ENCODE measurements at places on chromosomes 11 and 22.
A peak's percentile ranks its signal among the peaks of the same experiment; 100 is the strongest.

GRCh38 chr11:10606536-10607208 lies 38.2 kb upstream of the LYVE1 start:
- no peaks in the 10 kb centered on the region for H3K36me3 ChIP-seq
- H3K27me3 ChIP-seq: no peaks in the 10 kb centered on the region
- H3K4me3 ChIP-seq: no peak overlapping the region
- H3K27ac ChIP-seq: peak overlapping the region; percentile 33
- no peak for DNase-seq

GRCh38 chr11:76597533-76598425 lies 72.8 kb downstream of the LRRC32 start:
- H3K36me3 ChIP-seq: no peaks in the 10 kb centered on the region
- no peaks in the 10 kb centered on the region for H3K27me3 ChIP-seq
- no peak for DNase-seq
- no peak overlapping the region for H3K27ac ChIP-seq

- no peaks in the 10 kb centered on the region for H3K36me3 ChIP-seq
- H3K27ac ChIP-seq: peak overlapping the region; percentile 99
- H3K27me3 ChIP-seq: no peaks in the 10 kb centered on the region
- H3K4me1 ChIP-seq: peaks cover 19% of the 10 kb centered on the region
- peak; percentile 28 for DNase-seq
Measured at GRCh38 chr11:3616721-3617460, 24.9 kb downstream of the ART5 start.

DNA sequence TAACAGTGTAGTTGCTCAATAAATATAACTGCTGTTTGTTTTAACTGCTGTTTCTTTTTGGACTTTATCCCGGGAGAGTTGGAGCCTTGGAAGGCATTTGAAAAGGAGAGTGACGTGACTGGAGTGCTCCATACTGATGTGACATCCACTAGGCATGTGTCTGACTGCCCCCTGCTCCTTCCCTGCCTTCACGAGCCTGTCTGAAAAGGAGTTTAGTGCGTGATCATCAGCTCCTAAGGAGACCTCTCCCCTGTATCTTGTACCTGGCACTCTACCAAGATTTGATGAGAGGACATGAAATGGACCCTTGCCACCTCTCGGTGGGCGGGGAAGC lies 22.9 kb downstream of the ZBTB16 start:
- peak overlapping the region; percentile 22 for H3K4me3 ChIP-seq
- peaks cover 100% of the 10 kb centered on the region for H3K4me1 ChIP-seq
- H3K27ac ChIP-seq: peak overlapping the region; percentile 99
- H3K27me3 ChIP-seq: no peaks in the 10 kb centered on the region
- no peak for DNase-seq
- H3K36me3 ChIP-seq: no peaks in the 10 kb centered on the region

DNA sequence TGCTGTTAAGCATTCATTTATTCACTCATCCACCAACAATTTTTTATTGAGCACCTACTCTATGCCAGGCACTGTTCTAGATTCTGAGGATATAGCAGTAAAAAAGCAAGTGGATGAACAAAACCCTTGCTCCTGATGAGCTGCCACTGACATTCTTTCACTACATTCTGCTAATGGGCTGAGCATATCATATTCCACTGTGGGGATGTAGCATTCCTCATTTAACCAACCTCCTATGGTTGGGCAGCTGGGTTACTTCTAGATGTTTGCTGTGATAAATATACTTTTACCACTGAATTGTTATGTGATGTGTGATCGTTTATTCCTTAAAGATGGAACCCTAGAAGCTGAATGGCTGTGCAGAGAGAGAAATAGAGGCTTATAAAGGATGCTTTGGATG lies 176.9 kb downstream of the MN1 start:
- H3K4me3 ChIP-seq: no peak overlapping the region
- H3K27me3 ChIP-seq: no peaks in the 10 kb centered on the region
- H3K27ac ChIP-seq: no peak overlapping the region
- no peaks in the 10 kb centered on the region for H3K36me3 ChIP-seq

GRCh38 chr11:19642185-19643158 lies 70.2 kb upstream of the NAV2 start:
- no peaks in the 10 kb centered on the region for H3K4me1 ChIP-seq
- no peak for DNase-seq
- H3K36me3 ChIP-seq: no peaks in the 10 kb centered on the region
- no peaks in the 10 kb centered on the region for H3K27me3 ChIP-seq
- no peak overlapping the region for H3K27ac ChIP-seq

DNA sequence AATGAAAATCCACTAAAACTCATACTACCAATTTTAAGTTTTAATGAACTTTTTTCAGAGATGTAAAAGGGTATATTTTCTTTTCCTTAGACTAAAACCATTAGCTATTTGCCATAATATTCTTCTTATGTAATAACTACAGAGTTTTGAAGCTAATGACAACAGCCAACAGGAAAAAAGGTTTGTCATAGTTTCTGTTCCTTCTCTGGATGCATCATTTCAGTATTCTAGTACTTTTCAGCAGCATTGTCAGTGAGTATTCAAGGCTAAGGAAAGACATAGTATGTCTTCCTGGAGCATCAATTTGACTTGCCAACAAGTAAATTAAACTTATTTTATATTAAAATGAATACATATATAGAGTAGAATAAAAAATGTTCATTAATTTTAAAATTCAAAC lies 166.0 kb downstream of the METTL15 start:
- no peak for DNase-seq
- H3K36me3 ChIP-seq: no peaks in the 10 kb centered on the region
- H3K4me1 ChIP-seq: no peaks in the 10 kb centered on the region
- H3K4me3 ChIP-seq: no peak overlapping the region
- H3K27me3 ChIP-seq: no peaks in the 10 kb centered on the region

DNA sequence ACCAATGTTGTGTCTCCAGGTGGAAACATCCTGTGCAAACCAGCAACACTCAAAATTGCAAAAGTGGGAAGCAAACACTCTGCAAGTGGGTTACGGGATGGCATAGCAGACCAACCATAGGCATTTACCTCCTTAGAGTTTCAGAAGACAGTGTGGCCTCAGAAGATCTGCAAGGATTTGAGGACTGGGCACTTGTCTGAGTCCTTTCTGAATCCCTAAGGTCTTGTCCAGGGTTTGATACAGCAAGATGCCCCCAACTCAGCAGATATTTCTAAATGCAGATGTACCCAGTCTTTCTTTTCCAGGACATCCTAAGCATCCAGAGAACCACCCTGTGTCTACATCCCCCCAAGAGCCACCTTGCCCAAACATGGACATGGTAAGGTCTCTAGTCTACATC lies 51.7 kb upstream of the SHANK2 start:
- H3K27ac ChIP-seq: no peak overlapping the region
- H3K4me3 ChIP-seq: no peak overlapping the region
- H3K4me1 ChIP-seq: no peaks in the 10 kb centered on the region
- H3K27me3 ChIP-seq: no peaks in the 10 kb centered on the region

DNA sequence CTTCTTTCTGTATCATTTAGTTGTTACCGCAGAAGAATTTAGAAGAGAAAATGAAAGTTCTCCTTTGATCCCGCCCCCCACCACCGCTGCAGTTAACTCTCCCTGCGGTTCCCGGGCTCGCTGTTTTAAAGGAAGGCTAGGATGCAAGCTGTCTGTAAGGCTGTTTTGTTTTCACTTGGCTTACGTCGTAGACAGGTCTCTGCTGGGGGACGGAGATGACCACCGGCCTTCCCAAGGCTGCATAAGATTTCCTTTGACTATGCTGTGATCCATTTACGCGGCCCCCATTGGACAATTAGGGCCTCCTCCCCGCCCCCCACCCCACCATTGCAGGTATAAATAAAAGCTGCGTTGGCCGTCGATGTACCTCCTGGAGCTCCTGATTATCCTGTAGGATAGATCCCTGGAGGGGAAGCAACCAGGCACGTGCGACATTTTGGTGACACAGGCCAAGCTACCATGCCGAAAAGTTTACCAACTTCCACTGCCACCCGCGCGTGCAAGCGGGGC lies 1.4 kb upstream of the CPT1A start:
- H3K4me3 ChIP-seq: peak overlapping the region; percentile 60
- H3K27me3 ChIP-seq: no peaks in the 10 kb centered on the region
- H3K4me1 ChIP-seq: peaks cover 33% of the 10 kb centered on the region
- no peak for DNase-seq
- H3K27ac ChIP-seq: no peak overlapping the region

- H3K27ac ChIP-seq: no peak overlapping the region
- peaks cover 92% of the 10 kb centered on the region for H3K36me3 ChIP-seq
- DNase-seq: no peak
- no peaks in the 10 kb centered on the region for H3K27me3 ChIP-seq
- no peak overlapping the region for H3K4me3 ChIP-seq
Measured at GRCh38 chr11:43404836-43405479, 46.2 kb downstream of the TTC17 start.

DNA sequence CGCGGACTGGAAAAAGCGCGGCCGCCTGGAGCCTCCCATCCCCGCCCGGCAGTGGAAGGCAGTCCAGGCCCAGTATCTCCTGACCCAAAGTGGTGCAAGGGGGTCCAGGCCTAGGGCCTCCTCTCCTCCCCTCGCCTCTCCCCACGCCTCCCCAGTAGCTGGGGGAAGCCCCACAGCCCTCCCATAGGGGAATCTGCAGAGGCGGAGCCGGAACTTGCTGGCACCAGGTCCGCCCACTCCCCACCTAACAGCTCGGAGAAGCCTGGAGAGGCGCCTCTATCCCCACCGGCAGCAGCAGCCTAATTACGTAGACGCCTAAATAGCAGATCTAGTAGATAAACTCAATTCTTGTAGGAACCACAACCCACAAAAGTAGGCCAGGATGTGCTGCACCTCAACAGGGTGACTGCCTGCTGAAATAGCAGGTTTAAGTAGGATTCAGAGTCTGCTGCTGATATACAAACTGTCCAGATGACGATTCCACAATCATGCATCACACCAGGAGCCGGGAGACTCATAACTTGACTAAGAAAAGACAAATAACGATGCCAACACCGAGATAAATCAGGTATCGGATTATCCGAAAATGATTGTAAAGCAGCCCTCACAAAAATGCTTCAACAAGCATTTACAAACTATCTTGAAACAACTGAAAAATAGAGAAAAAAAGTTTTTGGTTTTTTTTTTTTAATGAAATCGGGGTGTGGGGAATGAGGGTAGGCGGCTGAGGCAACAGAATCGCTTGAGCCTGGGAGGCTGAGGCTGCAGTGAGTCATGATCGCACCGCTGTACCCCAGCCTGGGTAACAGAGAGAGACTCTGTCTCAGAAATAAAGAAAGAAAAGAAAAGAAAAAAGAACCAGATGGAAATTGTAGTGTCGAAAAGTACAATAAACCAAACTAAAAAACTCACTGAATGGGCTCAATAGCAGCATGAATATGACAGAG lies 11.4 kb upstream of the BRD1 start:
- H3K27me3 ChIP-seq: no peaks in the 10 kb centered on the region
- no peaks in the 10 kb centered on the region for H3K36me3 ChIP-seq
- H3K4me3 ChIP-seq: no peak overlapping the region
- H3K27ac ChIP-seq: no peak overlapping the region
- no peak for DNase-seq

GRCh38 chr11:125429174-125429707 lies 66.8 kb downstream of the FEZ1 start:
- H3K27ac ChIP-seq: peak overlapping the region; percentile 49
- DNase-seq: peak; percentile 72
- no peaks in the 10 kb centered on the region for H3K36me3 ChIP-seq
- H3K4me1 ChIP-seq: peaks cover 63% of the 10 kb centered on the region
- no peak overlapping the region for H3K4me3 ChIP-seq
- no peaks in the 10 kb centered on the region for H3K27me3 ChIP-seq

GRCh38 chr22:43399338-43399979 lies 12.4 kb upstream of the MPPED1 start:
- no peak for DNase-seq
- no peaks in the 10 kb centered on the region for H3K36me3 ChIP-seq
- no peak overlapping the region for H3K4me3 ChIP-seq
- no peaks in the 10 kb centered on the region for H3K4me1 ChIP-seq
- H3K27ac ChIP-seq: no peak overlapping the region
- peaks cover 5% of the 10 kb centered on the region for H3K27me3 ChIP-seq

GRCh38 chr11:95732930-95733602 lies 56.5 kb downstream of the FAM76B start:
- H3K27ac ChIP-seq: no peak overlapping the region
- H3K36me3 ChIP-seq: no peaks in the 10 kb centered on the region
- no peak for DNase-seq
- H3K27me3 ChIP-seq: no peaks in the 10 kb centered on the region

GRCh38 chr11:116579857-116580727 lies 192.7 kb downstream of the BUD13 start:
- peak overlapping the region; percentile 5 for H3K4me3 ChIP-seq
- no peaks in the 10 kb centered on the region for H3K36me3 ChIP-seq
- H3K4me1 ChIP-seq: no peaks in the 10 kb centered on the region
- peaks cover 53% of the 10 kb centered on the region for H3K27me3 ChIP-seq

- H3K27ac ChIP-seq: peak overlapping the region; percentile 87
- no peaks in the 10 kb centered on the region for H3K36me3 ChIP-seq
- no peaks in the 10 kb centered on the region for H3K27me3 ChIP-seq
- no peak for DNase-seq
- peak overlapping the region; percentile 22 for H3K4me3 ChIP-seq
- H3K4me1 ChIP-seq: peaks cover 54% of the 10 kb centered on the region
Measured at GRCh38 chr11:12838463-12839123, 164.4 kb downstream of the TEAD1 start.

DNA sequence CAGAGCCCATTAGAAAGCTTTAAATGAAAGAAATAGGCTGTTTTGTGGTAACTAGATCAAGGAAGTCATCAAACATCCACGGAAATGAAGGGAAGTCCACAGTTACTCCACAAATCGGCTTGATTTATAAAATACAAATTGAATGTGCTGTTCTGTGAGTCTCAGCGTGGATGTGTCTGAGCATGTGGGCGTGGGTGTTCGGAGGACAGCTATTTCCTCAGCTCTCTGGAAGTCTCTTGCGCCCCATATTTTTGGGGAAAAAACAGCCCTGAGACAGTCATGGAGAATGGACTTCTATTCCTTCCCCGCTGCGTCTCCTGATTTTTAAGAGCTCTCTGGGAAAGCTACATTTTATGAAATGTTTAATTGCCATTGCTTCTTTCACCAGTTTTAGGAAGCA lies 144.4 kb downstream of the EFCAB6 start:
- H3K4me1 ChIP-seq: no peaks in the 10 kb centered on the region
- DNase-seq: no peak
- no peak overlapping the region for H3K4me3 ChIP-seq
- H3K27ac ChIP-seq: no peak overlapping the region
- no peaks in the 10 kb centered on the region for H3K27me3 ChIP-seq

DNA sequence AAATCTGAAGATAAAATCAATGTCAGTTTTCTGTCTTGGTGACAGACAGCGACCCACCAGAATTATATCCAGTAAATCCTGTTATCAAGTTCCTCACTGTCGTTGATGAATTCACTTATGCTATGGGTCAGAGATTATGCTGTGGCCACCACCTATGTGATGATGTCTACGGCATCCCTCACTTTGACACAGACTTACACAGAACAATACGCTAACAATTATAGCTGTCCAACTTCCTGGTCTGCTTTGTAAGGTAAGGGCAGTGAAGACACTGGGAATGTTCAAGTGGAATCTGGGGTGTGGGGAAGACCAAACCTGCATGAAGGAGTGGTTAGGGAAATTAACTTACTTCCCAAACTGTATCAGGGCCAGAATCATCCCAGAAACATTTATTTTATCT lies 19.3 kb upstream of the PAX6 start:
- no peak overlapping the region for H3K27ac ChIP-seq
- H3K36me3 ChIP-seq: no peaks in the 10 kb centered on the region
- peaks cover 83% of the 10 kb centered on the region for H3K27me3 ChIP-seq
- H3K4me3 ChIP-seq: no peak overlapping the region
- H3K4me1 ChIP-seq: no peaks in the 10 kb centered on the region
- DNase-seq: no peak

- no peak overlapping the region for H3K27ac ChIP-seq
- H3K4me1 ChIP-seq: no peaks in the 10 kb centered on the region
- no peaks in the 10 kb centered on the region for H3K36me3 ChIP-seq
Measured at GRCh38 chr22:30435674-30436126, 10.1 kb downstream of the MTFP1 start.

- H3K27me3 ChIP-seq: no peaks in the 10 kb centered on the region
- DNase-seq: no peak
- no peak overlapping the region for H3K27ac ChIP-seq
- no peaks in the 10 kb centered on the region for H3K4me1 ChIP-seq
- no peaks in the 10 kb centered on the region for H3K36me3 ChIP-seq
Measured at GRCh38 chr11:58784995-58785394, 53.3 kb upstream of the GLYAT start.

Measured in gastrocnemius medialis (tissue), 4 donors.